ENCODE measurements at places on chromosomes 5 and 9. TPM values are rescaled to one million over a fixed set of nuclear protein-coding genes. Genes with fewer than 3 reads are reported as not detected.

The LCN6 gene
- 17.9 TPM for total RNA-seq

The MYMK gene
- not detected for total RNA-seq

The PTGR1 gene
- total RNA-seq = 40.3 TPM

The GPR150 gene
- total RNA-seq = 1.7 TPM

The SPATA31D3 gene
- total RNA-seq = not detected

The DYNC2I2 gene
- total RNA-seq = 46.9 TPM

The MARVELD2 gene
- 6.4 TPM for total RNA-seq

The SH3RF2 gene
- total RNA-seq = 48.4 TPM

The EQTN gene
- total RNA-seq = not detected

DNA sequence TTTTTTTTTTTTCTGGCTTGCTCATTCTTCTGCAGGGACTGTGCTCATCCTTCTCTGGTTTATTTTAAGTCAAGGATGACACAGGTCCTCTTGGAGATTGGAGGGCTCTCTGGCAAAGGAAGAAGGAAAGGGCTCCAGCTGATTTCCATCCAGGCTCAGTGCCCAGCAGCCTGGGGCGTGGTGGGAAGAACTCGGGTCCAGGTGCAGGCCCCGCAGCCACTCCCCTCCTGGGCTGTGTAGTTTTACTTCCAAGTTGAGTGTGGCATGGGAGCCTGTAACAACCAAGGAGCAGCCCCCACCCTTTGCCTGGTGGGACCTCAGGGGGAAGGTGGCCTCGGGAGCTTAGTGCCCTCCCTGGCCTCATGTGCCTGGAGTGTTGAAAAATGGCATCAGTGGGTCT, 58.9 kb downstream of the ANKRD33B start:
- H3K36me3 ChIP-seq = no peaks in the 10 kb centered on the region
- no peak overlapping the region for H3K4me3 ChIP-seq
- peaks cover 13% of the 10 kb centered on the region for H3K4me1 ChIP-seq
- no peaks in the 10 kb centered on the region for H3K27me3 ChIP-seq

- H3K27ac ChIP-seq = no peak overlapping the region
- H3K4me1 ChIP-seq = no peaks in the 10 kb centered on the region
- H3K36me3 ChIP-seq = no peaks in the 10 kb centered on the region
- H3K27me3 ChIP-seq = no peaks in the 10 kb centered on the region
- no peak for DNase-seq
- H3K4me3 ChIP-seq = no peak overlapping the region
These were observed 178.3 kb downstream of the CAVIN4 start for GRCh38 chr9:100756217-100756616.

DNA sequence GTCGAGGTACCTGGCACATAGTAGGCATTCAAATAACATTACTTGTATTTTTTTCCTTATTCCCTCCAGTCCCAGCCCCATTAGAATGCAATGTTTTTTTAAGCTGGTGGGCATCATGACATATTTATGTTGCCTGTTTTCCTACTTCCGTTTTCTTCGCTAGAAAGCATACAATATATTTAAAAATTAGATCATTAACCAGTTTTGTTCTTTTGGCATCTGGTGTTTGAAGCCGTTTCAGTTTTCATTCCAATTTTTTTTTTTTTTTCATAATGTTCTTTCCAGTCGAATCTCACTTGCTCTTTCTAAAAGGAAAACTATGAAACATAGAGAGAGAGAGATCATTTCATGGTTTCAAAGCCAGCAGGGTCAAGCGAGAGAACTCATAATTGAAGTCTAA, 228.3 kb upstream of the C9orf72 start:
- no peak for DNase-seq
- H3K36me3 ChIP-seq = no peaks in the 10 kb centered on the region
- H3K4me1 ChIP-seq = no peaks in the 10 kb centered on the region

DNA sequence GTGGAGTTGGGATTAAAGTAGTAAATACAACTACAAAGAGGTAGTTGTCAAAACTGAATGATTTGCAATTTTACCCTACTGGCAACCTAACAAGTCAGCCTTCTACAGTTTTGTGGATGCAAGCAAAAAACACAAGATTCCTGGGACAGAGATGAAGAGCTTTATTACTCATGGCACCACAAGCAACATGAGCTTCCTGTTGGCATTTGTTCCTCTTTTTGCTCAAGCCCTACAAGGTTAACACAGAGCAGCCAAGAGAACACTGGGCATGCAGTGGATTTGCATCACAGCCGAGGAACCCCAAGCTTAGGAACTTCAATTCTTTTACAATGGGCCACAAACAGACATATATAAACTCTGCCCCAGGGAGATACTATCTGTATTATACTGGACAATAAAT, 28.8 kb upstream of the DMAC1 start:
- no peak for DNase-seq
- no peak overlapping the region for H3K4me3 ChIP-seq
- H3K36me3 ChIP-seq = no peaks in the 10 kb centered on the region

DNA sequence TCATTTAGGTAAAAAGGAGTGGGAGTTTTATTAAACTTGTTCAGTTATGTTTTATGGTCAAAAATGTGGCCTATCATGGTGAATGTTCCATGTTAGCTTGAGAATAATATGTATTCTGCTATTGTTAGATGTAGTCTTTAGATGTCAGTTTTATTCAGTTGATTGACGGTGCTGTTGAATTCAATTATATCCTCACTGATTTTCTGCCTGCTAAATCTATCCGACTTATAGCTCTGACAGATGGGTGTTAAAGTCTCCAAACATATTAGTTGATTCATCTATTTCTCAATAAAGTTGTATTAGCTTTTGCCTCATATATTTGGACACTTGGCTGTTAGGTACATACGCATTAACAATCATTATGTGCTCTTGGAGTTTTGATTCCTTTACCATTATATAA, 49.0 kb upstream of the ALDH1A1 start:
- H3K27ac ChIP-seq = no peak overlapping the region
- DNase-seq = no peak
- H3K27me3 ChIP-seq = no peaks in the 10 kb centered on the region

DNA sequence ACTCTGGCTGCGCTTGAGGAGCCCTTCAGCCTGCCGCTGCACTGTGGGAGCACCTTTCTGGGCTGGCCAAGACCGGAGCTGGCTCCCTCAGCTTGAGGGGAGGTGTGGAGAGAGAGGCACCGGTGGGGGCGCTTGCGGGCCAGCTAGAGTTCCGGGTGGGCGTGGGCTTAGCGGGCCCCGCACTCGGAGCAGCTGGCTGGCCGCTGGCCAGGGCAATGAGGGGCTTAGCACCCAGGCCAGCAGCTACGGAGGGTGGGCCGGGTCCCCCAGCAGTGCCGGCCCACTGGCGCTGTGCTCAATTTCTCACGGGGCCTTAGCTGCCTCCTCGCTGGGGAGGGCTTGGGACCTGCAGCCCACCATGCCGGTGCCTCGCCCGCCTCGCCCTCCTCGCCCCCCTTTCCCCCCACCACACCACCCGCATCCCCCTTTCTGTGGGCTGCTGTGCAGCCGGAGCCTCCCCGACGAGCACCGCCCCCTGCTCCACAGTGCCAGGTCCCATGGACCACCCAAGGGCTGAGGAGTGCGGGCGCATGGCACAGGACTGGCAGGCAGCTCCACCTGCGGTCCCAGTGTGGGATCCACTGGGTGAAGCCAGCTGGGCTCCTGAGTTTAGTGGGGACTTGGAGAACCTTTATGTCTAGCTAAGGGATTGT, 954.5 kb downstream of the DTWD2 start:
- H3K27ac ChIP-seq = no peak overlapping the region
- H3K4me1 ChIP-seq = no peaks in the 10 kb centered on the region
- H3K27me3 ChIP-seq = no peaks in the 10 kb centered on the region
- no peak for DNase-seq

- no peak overlapping the region for H3K4me3 ChIP-seq
- H3K27me3 ChIP-seq = no peaks in the 10 kb centered on the region
- peaks cover 18% of the 10 kb centered on the region for H3K4me1 ChIP-seq
- DNase-seq = no peak
- H3K27ac ChIP-seq = no peak overlapping the region
These were observed 98.9 kb downstream of the F2RL2 start for GRCh38 chr5:76524101-76524835.

GRCh38 chr5:93607367-93608258, 24.6 kb downstream of the NR2F1 start:
- no peak overlapping the region for H3K27ac ChIP-seq
- H3K4me3 ChIP-seq = no peak overlapping the region
- peaks cover 20% of the 10 kb centered on the region for H3K4me1 ChIP-seq
- no peak for DNase-seq

DNA sequence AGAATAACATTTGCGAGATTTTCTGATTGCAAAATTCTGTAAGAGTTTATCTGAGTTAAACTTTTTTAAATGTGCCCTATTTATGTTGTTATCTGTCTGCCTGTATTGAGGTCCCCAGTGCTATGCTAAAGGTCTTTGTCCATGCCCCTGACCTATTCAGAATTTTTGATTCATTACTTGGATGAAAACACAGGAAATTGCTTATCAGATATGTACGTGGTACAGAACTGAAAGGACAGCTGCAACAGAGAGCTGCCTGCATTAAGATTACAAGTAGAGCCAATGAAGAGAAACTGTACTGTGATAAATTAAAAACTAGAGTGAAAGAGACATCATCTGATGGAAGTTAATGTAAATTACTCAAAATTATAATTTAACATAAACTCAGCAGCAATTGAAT, 408.8 kb downstream of the ADGRV1 start:
- no peak overlapping the region for H3K4me3 ChIP-seq
- H3K4me1 ChIP-seq = no peaks in the 10 kb centered on the region
- DNase-seq = no peak

DNA sequence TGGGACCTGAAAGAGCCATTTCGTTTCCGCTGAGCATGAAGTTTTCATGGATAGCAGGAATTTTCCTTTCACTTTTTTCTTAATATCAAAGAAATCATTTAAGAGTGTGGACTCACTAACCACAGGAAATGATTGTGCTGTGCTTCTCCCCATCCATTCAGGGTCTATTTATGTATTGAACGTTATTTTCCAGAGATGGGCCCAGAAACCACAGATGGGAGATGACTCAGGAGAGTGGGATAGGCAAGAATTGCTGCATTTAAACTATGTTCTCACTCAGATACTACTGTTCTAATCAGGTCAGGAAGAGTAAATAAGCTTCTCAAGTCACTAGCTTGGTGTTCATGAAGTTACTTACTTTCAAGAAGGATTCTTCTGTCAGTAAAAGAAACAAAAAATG, 763.8 kb downstream of the DTWD2 start:
- DNase-seq = no peak
- no peak overlapping the region for H3K27ac ChIP-seq
- H3K27me3 ChIP-seq = no peaks in the 10 kb centered on the region
- no peak overlapping the region for H3K4me3 ChIP-seq
- H3K4me1 ChIP-seq = no peaks in the 10 kb centered on the region
- no peaks in the 10 kb centered on the region for H3K36me3 ChIP-seq

DNA sequence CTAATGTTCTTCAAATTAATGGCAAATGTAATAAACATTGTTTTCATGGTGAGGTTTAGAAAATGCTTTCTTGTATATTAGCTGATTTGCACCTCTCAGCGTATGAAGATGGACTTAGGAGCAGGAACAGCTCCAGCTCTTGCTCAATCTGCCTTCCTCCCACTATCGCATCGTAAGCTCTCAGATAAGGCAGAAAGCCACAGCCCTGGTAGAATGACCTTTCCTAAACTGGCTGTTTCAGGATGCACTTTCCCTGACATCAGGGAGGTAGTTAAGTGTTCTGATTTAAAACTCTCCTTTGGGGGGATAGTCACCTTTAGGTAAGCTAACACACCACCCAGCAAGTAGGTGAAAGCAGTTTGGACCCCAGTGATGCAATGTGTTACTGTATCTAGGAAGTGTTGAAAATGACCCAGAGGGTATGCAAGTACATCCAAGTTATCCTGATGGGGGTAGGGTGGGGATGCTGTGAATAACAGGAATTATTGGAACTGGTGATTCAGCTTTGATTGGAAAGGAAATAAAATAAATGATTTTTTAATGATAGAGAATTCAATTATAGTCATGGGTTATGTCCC, 72.3 kb downstream of the LMNB1 start:
- H3K27me3 ChIP-seq = no peaks in the 10 kb centered on the region
- no peak overlapping the region for H3K27ac ChIP-seq
- DNase-seq = no peak
- H3K4me3 ChIP-seq = no peak overlapping the region
- H3K36me3 ChIP-seq = no peaks in the 10 kb centered on the region
- peaks cover 4% of the 10 kb centered on the region for H3K4me1 ChIP-seq

DNA sequence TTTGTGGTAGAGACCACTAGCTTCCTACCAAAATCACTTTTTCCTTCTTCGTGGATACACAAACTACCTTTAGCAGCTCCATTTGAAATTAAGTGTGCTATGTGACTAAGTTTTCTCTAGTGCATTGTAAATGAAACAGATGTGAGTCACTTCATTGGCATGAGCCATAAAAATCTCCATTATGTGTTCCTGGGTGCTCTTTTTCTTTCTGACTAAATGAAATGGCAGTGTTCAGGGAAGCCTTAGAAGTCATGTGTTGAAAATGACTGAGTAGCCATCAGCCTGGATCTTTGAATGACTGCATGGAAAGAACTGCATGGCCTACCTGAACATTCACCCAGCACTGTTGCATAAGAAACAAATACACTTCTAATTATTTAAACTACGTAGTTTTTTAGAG, 107.9 kb downstream of the NDUFAF2 start:
- H3K4me1 ChIP-seq = peaks cover 6% of the 10 kb centered on the region
- no peak overlapping the region for H3K27ac ChIP-seq
- DNase-seq = no peak
- no peaks in the 10 kb centered on the region for H3K27me3 ChIP-seq

- no peaks in the 10 kb centered on the region for H3K27me3 ChIP-seq
- H3K27ac ChIP-seq = no peak overlapping the region
These were observed 277.4 kb downstream of the SLCO4C1 start for GRCh38 chr5:102018690-102019089.

GRCh38 chr9:92737216-92737606, 27.4 kb downstream of the BICD2 start:
- peaks cover 69% of the 10 kb centered on the region for H3K4me1 ChIP-seq
- DNase-seq = no peak
- H3K27me3 ChIP-seq = no peaks in the 10 kb centered on the region

DNA sequence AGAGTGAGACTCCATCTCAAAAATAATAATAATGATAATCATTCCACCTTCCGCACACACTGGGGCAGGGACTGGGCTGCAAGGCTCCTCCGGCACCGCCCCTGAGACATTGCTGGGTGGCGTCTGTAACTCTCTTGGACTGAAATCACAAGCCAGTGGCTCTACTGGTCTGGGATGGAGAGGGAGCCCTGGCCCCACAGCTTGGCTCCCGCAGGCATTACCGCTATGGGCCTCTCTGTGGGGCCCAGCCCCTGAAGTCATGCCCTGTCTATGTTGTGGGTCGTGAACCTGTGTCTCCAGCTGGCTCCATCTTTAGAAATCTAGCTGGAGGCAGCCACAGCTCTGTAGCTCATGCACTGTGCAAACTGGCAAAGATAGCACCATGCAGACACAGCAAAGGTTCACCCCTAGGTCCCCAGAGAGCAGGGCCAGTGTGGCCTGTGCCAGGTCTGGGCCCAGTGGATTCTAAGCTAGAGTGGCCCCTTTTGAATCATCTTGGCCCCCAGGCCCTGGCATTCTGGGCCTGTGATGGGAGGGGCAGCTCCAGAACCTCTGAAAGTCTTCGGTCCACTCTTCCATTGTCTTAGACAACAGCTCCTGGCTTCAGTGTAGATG, 36.1 kb upstream of the COL5A1 start:
- no peaks in the 10 kb centered on the region for H3K27me3 ChIP-seq
- no peak overlapping the region for H3K27ac ChIP-seq
- peaks cover 12% of the 10 kb centered on the region for H3K4me1 ChIP-seq
